ENCODE measurements at places on chromosomes 11 and 22.

- DNase-seq = no peak
These were observed 20.5 kb upstream of the SCGB1A1 start for GRCh38 chr11:62398011-62398994.

GRCh38 chr22:40855979-40856512 is 393 bp downstream of the ST13 start:
- peak; percentile 45 for DNase-seq

DNA sequence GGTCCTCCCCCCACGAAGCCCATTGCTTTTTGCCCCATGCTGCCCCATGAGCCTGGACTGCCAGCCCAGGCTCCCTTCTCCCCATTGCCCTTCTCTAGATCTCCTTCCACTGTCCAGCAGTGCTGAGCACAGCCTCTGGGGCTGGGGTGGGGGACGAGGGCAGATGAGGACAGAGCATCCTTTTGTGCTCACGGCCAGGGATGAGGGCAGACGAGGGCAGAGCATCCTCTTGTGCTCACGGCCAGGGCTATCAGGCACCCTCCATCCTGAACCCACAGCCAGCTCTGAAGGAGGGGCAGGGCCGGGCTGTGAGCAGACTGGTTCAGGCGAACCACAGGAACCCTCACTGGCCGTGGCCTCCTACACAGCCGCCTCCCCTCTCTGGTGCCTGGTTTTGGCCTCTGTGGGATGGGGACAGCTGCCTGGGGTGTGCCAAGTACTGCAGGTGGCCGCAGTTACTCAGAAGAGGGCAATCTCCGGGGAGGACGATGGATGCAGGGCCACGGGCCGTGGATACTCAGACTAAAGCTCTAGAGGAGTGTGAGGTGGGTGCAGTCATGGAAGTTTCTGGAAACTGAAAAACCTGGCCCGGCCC is 1258.8 kb downstream of the BRD1 start:
- DNase-seq = no peak

DNA sequence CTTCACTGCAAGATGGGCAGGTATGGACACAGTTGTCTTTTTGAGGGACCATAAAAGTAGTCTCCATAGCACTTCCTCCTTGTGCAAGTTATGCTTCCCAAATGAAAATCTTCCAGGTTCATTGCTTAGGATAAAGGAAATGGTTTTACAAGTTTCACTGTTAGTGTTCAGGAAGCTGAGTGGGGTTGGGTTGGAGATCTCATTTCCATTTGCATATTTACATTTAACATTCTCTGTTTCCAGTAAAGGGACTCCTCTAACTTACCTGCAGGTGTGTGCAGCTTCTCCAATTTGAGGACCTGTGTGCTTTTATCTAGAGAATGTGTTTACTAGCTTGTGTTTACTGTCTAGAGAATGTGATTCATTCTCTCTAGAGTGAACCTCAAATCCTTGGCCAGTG is 141.3 kb upstream of the POU2AF2 start:
- no peak for DNase-seq

- peak; percentile 17 for DNase-seq
These were observed 1074.9 kb downstream of the FAM181B start for GRCh38 chr11:81658722-81659121.
